ENCODE measurements at places on chromosomes 12 and 14. TPM values are rescaled to one million over a fixed set of nuclear protein-coding genes. Genes with fewer than 3 reads are reported as not detected.

- no peaks in the 10 kb centered on the region for H3K27me3 ChIP-seq
- no peak overlapping the region for H3K4me3 ChIP-seq
- no peaks in the 10 kb centered on the region for H3K4me1 ChIP-seq
- no peak for DNase-seq
- no peaks in the 10 kb centered on the region for H3K36me3 ChIP-seq
- no peak overlapping the region for H3K27ac ChIP-seq
Measured at GRCh38 chr14:63283884-63284248, 34.9 kb downstream of the GPHB5 start.

The RNASE7 gene
- not detected for total RNA-seq

- DNase-seq, result peak; percentile 98
- H3K4me1 ChIP-seq, result peaks cover 29% of the 10 kb centered on the region
- peak overlapping the region; percentile 76 for H3K4me3 ChIP-seq
- no peaks in the 10 kb centered on the region for H3K36me3 ChIP-seq
- H3K27ac ChIP-seq, result peak overlapping the region; percentile 94
- no peaks in the 10 kb centered on the region for H3K27me3 ChIP-seq
Measured at GRCh38 chr12:67827820-67828383, 161.3 kb upstream of the IFNG-AS1 start.

The ADAM21 gene
- 0.97 TPM for total RNA-seq

- H3K4me1 ChIP-seq, result no peaks in the 10 kb centered on the region
- DNase-seq, result peak; percentile 0
- H3K4me3 ChIP-seq, result no peak overlapping the region
- no peak overlapping the region for H3K27ac ChIP-seq
- no peaks in the 10 kb centered on the region for H3K27me3 ChIP-seq
- H3K36me3 ChIP-seq, result no peaks in the 10 kb centered on the region
Measured at GRCh38 chr14:45902241-45902640, 649.2 kb upstream of the MIS18BP1 start.

DNA sequence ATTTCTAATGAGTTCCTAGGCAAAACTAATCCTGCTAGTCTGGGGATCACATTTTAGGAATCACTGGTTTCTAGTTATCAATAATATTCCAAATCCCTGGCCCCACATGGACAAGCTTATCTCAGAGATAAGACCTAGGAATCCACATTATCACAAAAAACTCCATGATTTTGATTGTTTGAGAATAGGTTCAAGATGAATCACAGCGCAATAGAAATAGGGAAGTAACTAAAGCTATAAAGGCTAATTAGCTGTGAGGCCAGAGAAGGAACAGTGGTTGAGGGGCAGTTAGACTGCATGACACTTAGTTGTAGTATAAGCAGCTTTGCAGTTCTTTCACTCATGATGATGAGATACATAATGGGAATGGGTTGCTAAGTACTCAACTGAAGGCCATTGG, 13.1 kb upstream of the ATP5F1B start:
- H3K4me3 ChIP-seq, result no peak overlapping the region
- H3K27me3 ChIP-seq, result no peaks in the 10 kb centered on the region
- no peaks in the 10 kb centered on the region for H3K4me1 ChIP-seq

The GPX2 gene
- total RNA-seq, result not detected

The POP5 gene
- 20.1 TPM for total RNA-seq

The ZNF385A gene
- 1.6 TPM for total RNA-seq

DNA sequence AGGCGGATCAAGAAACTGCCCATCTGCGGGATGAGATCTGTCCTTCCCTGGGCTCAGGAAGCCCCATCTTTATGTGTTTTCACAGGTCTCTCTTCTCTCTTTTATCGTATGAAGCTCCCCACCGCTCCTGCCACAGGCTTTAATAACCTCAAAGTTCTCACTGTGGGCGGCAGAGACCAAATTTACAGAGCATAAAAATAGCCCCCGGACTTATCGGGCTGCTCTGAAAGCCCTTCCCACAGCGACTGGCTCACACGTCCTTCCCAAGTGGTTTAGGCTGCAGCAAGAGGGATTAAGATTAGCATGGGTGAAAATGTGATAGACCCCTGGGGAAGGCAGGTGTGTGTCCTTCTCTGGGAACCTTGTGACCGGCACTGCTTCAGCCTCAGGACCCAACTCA, 47.8 kb downstream of the TESC start:
- H3K27me3 ChIP-seq, result peaks cover 13% of the 10 kb centered on the region
- no peak overlapping the region for H3K4me3 ChIP-seq
- H3K27ac ChIP-seq, result no peak overlapping the region
- no peaks in the 10 kb centered on the region for H3K36me3 ChIP-seq
- DNase-seq, result no peak
- H3K4me1 ChIP-seq, result no peaks in the 10 kb centered on the region

DNA sequence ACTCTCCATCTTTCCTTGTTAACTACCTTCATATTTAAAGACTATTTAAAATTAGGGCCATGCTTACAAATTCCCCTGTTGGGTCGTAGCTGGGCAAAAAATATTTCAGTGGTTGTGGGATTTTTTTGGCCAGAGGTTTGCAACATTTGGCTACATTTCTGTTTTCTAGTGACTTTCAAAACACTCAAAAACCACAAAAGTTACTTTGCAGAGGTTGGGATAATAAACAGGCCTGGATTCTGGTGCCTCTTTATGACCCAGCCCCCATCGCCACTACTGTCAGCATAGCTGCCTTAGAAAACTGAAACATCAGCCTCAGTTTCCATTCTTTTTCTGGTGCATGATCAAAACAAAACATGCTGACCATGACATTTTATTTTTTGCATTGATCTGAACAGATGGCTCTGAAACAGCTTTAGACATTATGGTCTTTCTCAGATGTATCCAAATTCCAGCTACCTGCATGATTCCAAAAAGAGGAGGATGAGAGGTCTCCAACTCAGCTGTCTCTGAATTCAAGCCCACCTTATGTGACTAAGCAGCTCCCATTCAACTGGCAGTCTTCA, 5.2 kb downstream of the DPF3 start:
- no peak overlapping the region for H3K27ac ChIP-seq
- no peaks in the 10 kb centered on the region for H3K27me3 ChIP-seq
- peaks cover 22% of the 10 kb centered on the region for H3K4me1 ChIP-seq
- peak; percentile 19 for DNase-seq
- no peak overlapping the region for H3K4me3 ChIP-seq

GRCh38 chr12:108860443-108860842, 3.1 kb upstream of the SSH1 start:
- peaks cover 1% of the 10 kb centered on the region for H3K36me3 ChIP-seq
- peaks cover 19% of the 10 kb centered on the region for H3K4me1 ChIP-seq
- H3K27me3 ChIP-seq, result no peaks in the 10 kb centered on the region

The BCL11B gene
- total RNA-seq, result not detected

- no peaks in the 10 kb centered on the region for H3K4me1 ChIP-seq
- H3K4me3 ChIP-seq, result no peak overlapping the region
- H3K27ac ChIP-seq, result no peak overlapping the region
- DNase-seq, result no peak
- H3K36me3 ChIP-seq, result no peaks in the 10 kb centered on the region
Measured at GRCh38 chr14:53567236-53567780, 389.3 kb downstream of the BMP4 start.

- H3K4me3 ChIP-seq, result no peak overlapping the region
- no peak overlapping the region for H3K27ac ChIP-seq
- no peaks in the 10 kb centered on the region for H3K27me3 ChIP-seq
- no peak for DNase-seq
- H3K36me3 ChIP-seq, result no peaks in the 10 kb centered on the region
Measured at GRCh38 chr14:99596772-99597171, 7.2 kb downstream of the CCDC85C start.

DNA sequence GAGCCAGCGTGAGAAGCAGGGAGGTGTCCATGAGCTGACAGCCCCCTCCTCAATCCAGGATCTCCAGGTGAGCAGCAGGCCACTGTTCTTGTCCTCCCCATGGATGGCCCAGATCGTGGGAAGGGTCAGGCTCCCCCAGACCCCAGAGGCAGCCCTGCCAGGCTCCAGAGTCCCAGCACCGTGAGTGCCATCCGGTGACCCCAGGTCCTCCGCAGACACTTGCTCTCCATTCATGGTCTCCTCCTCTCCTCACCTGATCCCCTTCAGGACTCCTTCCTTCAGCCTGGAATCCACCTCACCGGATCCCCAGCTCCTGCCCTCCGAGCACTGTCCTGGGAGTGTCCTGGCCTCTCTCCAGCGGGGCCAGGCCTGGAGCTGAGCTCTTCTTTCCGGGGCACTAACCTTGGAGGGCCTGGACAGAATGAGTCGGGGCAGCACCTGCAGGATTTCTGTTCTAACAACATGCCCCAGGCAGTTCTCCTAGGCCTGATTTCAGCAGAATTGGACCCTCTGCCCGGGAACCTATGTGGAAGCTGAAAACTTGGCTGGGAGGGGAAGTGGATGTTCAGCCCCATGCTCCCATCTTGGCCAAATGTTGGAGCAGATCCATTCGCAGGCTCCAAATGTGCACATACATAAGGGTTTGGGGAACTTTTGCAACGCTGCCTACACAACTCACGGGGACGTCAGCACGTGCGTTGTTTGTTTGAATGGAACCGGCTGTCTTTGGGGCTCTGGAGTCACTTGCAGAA, 341.6 kb upstream of the SFSWAP start:
- no peaks in the 10 kb centered on the region for H3K4me1 ChIP-seq
- H3K27me3 ChIP-seq, result no peaks in the 10 kb centered on the region
- DNase-seq, result no peak
- H3K4me3 ChIP-seq, result no peak overlapping the region

DNA sequence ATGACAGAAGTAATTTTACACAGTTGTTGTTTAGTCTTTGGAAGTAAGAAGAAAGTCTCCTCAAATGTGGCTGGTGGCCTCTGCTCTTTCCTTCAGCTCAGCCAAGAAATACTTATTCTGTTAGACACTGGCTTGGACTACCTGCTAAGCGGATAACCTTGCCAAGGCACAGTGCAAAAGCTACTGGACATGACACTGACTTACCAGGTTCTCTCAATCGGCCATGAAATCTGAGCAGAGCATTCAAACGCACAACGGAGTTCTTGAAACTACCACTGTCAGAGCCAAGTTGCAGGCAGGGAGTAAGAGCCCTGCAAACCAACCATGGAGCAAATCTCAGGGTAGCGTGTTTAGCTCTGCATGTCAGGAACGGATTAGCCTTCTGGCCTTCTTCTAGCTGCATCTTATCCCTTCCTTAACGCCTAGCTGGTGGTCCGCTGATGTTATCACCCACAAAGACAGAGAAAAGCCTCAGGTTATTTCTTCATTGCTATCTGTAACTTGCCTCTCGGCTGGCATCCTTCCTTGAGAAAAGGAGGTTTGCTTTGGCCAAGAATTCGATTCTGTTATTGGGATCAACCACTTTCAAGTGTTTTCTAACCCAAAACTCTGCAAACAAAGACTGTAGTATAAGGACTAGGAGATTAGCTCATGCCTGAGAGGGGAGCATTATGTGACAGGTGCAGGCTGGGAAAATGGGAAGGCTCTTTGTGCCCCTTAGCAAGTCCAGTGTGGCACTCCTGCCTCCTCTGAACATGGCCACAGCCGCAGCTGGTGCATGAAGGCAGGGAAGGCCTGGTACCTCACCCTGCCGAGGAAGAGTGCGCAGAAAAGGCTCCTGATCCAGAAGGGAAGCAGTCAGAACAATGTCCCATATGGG, 223.4 kb downstream of the GLT1D1 start:
- H3K4me3 ChIP-seq, result no peak overlapping the region
- H3K36me3 ChIP-seq, result no peaks in the 10 kb centered on the region
- DNase-seq, result no peak
- H3K27me3 ChIP-seq, result no peaks in the 10 kb centered on the region

All from GM23248 (cell line).